Activated T-cell treated with anti-CD3 and anti-CD28 coated beads, Interleukin-2, amount 50 U/mL, for 1 hour (primary cell): ENCODE measurements at places on chromosomes 1 and 21.

DNA sequence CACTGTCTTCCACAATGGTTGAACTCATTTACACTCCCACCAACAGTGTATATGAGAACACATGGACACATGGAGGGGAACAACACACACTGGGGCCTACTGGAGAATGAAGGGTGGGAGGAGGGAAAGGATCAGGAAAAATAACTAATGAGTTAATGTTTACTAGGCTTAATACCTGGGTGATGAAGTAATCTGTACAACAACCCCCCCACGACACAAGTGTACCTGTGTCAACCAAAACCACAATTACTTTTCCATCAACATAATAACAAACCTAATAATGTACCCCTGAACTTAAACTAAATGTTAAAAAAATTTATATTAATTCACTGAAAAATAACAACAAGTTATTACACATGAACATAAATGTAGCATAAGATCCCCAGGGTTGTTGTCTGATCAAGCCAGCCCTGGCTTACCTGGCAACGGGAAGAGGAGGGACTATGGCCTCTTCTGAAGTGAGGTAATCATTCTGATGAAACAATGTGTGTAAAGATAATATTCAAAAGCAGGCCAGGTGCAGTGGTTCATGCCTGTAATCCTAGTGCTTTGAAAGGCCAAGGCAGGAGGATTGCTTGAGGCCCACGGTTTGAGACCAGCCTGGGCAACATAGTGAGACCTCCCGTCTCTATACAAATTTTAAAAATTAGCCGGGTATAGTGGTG, 40.8 kb upstream of the HEATR1 start:
- no peak for DNase-seq

DNA sequence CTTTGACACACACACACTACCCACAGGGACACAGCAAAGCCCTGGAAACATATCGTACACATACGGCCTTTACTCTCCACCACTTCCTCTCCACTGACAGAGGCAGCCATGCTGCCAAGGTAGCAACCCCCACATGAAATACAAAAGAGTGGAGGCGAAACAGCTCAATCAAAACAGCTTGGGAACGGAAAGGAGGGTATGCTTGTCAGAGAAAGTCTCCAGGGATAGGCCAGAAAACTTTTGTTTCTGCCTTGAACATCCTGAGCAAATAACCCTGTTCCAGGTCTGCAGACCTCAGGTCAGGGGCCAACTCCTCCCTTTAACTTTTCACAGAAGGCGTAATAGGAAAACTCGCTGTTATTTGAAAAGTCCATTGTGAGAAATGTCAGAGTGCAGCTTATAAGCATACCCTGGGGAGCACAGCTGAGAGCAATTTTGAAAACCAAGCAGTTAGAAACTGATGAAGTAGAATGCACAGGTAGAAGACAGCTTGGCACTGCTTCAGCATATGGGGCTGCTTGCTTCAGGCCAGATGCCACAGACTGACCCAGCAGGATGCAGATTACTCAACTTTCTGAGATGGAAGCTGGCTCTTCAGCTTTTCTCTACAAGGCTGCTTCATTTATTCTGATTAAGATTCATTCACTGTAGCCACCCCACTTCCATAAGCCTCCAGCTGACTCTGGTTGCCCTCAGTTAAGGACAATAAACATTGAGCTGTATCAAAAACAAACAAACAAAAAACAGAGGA, 18.0 kb downstream of the KIAA0319L start:
- no peak for DNase-seq

- no peak for DNase-seq
Measured at GRCh38 chr1:118984086-118984721, 3.9 kb downstream of the TBX15 start.

DNA sequence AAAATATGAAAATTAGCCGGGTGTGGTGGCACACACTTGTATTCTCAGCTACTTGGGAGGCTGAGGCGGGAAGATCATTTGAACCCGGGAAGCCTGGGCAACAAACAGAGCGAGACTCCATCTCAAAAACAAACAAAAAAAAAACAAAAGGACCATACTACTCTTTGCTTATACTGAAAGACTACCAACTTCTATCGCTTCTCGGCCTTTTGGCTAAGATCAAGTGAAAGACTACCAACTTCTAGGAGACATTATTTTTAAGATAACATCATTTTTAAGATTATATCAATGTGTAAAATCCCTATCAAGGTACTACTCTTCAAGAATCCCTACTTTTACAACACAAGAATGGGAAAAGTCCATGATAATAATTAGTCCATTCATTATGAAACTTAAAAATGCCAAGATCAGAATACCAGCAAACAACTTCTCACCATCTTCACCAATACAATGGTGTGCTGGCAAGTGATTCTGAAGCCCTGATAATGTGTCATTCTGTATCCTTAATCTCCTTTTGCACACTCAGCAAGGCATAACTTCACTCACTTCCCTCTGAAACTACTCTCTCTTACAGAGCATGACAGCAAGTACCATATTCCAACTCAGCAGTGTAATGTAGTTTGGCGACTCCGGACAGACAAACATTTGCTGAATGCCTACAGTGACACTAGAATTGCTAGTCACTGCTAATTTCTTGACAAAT, 1.7 kb downstream of the PTP4A2 start:
- no peak for DNase-seq

DNA sequence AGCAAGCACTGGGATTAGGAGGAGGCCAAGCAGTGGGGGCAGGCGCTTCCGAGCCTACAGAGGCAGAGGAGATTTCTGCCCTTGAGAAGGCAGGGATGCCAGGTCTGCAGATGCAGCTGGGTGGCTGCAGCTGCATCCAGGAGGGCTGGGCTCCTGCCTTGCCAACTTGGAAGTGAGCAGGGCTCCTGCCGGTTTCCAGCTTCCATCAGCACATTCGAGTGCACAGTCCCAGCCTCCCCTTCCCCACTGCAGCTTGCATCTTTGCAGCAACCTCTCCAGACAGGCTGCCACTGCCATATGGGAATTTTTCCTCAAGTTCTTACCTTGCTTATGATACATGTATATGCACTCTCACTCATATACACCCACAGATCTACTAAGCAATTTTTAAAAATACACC, 1234.3 kb upstream of the B3GALT2 start:
- DNase-seq = no peak

GRCh38 chr1:84492726-84493125, 13.5 kb upstream of the SPATA1 start:
- no peak for DNase-seq

DNA sequence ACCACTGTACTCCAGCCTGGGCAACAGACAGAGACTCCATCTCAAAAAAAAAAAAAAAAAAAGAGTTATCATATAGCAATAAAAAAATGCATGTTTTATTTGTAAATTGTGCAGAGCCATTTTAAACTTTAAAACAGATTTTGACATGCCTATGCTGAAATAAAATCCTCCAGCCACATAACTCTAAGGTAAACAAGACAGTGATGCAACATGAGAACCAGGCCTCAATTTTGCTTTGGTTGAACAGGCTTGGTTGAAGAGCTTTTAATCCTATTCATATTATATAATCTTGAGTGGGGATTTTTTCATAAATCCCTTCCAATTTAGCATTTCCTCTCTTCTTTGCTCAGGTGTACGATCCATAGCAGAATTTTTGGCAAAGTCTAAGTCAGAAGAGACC, 26.1 kb downstream of the ARMH1 start:
- no peak for DNase-seq

DNA sequence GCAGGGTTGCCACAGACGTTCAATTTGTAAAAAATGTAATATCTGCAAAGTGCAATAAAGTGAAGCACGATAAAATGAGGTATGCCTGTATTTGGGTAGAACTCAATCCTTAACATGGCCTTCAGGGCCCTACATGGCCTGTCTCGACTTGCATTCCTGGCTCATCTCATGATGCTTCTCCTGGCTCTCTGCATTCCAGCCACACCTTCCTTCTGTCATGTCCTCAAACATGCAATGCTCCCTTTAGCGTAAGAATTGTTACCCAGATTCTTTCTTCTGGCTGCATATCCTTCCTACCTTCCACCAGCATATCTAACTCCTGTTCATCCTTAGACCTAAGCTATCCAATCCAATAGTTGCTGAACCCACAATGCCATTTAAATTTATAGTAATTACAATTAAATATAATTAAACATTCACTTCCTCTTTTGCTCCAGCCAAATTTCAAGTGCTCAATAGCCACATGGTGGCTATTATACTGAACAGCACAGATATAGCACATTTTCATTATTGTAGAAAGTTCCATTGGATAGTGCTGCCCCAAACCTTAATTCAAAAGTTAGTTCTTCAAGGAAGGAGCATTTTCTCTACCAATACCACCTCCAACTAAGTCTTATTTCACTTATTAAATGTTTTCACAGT, 32.6 kb downstream of the FGGY start:
- DNase-seq = no peak

DNA sequence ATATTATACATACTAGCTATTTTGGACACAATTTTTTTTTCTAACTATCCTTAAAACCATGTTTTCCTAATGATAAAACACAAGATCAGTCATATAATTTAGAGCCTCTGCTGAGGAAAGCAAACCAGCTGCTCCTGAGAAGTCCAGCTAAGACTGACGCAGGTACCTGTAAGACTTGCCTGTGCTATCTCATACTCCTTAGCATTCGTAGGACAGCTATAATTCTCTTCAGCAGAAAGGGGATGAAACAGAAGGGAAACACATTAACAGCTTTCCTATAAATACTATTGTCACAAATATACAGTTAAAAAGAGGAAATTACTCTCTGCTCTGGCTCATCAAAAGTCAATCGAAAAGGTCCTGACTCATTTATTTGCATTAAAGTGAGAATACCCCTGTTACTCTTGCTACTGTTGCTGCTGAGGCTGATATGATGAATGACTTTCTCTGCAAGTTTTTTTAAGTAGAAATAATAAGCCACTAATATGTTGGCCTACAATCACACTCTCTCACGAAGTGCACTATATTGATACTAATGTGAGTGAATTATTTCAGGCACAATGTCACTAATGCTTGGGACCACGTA, 757.1 kb downstream of the KCNT2 start:
- no peak for DNase-seq

- no peak for DNase-seq
Measured at GRCh38 chr1:161978011-161978790, 45.5 kb downstream of the OLFML2B start.

- peak; percentile 60 for DNase-seq
Measured at GRCh38 chr1:151993084-151993733, 450 bp downstream of the S100A10 start.

DNA sequence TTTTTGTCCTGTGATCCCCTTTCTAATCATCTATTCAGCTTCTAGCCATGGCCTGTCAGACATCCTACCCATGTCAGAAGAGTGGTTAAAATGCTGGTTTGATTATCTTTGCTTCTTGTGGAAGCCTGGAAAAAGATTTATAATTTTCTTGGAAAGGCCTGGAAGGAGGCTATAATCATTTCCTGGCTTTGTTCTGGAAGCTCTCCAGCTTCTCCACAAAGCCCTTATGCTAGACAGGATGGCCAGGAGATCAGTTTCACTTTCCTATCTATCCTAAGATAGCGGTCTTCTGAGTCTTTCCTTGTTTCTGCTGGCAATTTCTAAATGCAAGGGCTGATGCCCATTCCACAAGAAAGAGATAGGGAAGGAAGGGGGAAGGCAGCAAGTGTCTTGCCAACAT, 90.9 kb upstream of the SLC44A3 start:
- DNase-seq = no peak

DNA sequence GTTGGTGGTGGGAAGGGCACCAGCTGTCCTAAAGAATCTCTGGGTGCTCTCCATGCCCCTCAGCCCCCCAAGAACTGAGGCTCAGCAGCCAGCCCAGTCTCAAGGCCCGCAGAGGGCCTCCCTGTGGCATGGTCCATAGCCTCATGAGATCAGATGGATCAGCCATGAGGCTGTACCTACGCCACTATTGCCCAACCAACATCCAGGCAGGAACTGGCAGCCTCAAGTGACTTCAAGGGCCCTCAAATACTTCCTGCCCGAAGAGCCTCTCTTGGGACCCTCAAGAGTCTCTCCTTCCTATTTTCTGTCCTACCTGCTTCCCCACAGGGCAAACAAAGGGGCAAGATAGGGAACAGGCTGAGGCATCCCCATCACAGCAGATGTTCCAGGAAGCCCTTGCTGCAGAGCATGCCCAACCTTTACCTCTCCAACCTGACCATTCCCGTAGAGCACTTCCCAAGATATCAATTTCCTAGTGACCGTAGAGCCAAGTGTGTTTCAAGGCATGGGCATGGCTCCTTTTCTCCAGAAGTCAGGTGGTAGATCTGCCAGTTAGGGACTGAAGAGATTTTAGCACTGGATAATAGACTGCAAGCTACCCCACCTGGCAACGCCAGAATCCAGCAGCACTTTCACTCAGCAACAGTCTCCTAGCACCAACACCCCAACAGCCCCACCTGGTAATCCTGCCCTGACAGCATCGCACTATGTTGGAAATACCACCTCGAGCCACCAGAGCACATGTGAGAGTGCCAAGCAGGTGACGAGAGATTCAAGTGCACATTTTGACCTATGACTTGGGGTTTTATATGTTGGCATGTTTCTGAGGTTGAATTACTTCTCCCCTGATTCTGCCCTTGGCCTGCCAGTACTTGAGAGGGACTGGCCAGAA, 13.7 kb upstream of the MFSD2A start:
- DNase-seq = no peak
